Stimulated activated naive CD8-positive, alpha-beta T cell treated with anti-CD3 and anti-CD28 coated beads, Interleukin-15, amount 100 ng/mL, for 72 hours (primary cell): ENCODE measurements at places on chromosomes 2 and 18.

DNA sequence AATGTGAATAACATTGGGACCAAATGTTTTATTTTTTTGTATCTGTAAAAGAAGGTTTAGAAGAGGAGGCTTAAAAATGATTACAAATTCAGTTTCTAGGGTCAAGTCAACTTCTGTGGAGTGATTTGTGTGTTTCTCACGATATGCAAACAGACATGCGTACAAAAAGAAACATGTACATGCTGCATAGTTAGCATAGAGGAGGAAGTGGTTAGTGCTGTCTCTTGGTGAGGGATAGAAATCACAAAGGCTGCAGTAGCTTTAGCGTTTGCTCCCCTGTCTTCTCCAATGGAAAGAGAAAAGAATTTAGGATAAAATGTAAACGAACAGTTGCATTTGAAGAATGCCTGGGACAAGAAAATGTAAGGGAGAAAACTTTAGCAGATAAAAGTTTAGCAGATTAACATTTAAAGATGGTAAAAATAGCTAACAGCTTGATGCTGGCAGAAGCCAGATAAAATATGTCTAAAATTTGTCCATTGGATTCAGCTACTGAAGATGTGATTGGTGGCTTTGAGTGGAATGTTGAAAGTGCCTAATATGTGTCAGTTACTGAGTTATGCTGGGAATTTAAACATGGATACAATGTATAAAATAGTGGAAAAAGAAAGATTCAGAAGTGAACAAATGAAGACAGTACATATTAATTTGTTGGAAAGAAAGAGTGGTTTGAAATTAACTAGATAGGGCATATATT is 44.9 kb downstream of the MALT1 start:
- no peak for DNase-seq

DNA sequence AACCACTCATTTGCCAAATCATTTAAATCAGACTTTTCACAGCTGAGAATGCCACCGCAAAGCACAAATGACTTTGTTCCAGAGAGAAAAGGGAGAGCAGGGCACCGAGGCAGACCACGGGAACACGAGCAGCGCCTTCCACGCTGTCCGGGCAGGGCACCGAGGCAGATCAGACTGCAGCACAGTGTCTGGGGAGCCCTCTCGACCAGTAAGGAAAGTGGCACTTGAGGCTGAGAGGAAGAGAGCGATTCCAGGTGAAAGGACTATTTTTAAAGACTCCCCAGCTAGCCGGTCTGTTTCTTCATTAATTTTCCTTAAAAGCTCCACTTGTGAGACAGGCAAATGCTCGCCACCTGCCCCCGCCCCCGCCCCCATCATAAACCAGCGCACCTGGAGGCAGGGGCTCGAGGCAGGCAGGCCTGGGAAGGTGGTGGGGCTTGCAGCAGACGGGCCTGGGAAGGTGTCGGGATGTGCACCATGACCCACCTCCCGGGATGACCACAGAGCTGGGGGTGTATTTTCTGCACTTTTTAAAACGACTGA is 80.9 kb upstream of the CTDP1 start:
- DNase-seq, result no peak

DNA sequence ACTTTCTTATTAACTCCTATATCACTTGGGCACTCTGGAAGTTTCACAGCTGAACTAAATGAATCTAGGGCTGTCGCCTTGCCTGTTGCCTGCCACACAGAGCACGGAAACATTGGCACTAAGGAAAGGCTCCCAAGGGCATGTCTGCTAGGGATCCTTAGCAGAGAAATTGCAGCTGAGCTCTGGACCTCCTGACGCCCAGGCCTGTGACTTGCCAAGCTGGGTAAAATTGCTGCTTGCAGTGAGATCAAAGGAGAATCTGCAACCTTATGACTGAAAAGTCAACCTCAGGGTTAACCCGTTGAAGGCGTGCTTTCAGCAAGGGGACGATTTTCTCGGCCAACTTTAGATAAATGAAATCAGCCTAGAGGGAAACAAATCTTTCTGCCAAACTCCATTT is 189.8 kb downstream of the NCK2 start:
- peak; percentile 54 for DNase-seq

DNA sequence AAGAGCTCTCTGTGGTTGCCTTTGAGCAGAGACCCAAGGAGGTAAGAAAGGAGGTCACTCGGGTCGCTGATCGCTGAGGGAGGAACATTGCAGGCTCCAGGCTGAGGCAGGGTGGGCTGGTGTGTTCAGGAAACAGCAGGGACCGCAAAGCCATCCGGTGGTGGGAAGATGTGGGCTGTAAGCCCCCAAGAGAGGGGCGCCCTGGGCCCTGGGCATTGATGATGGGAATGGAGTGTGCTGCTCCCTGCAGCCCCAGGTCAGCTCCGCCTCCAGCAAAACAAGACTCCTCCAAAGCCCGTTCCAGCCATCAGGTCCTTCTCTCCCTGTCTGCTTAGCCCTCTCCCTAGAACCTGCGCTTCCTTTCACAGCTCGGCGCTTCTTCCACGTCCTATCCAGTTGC is 229.7 kb downstream of the KLHL29 start:
- DNase-seq, result no peak

DNA sequence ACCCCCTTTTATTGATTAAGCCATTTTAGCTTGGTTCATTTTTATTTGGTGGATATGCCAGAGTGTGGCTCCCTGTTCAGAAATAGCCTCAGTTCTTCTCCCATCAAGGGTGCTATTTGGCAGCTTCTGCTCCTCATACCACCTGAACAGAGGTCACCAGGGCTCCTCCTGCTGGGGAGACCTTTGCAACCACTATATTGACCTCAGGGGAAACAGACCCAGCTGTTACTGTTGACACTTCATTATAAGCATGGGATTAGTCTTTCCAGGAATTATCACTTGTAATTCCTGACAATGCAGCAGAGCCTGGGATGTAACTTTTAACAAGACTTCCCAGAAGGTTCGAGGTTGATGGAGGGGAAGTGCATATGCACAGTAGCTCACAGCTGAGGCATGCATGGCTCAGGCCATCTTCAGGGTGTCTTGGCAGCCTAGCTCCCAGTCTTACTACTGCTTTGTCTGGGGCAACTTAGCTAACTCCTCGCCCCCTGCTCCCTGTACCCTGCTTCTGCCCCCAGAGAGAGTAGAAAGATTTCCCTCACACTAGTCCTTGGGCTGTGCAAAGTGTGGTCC is 239.4 kb upstream of the SPRED2 start:
- no peak for DNase-seq

- DNase-seq, result peak; percentile 45
Measured at GRCh38 chr2:64338910-64339500, 115.0 kb upstream of the LGALSL start.

DNA sequence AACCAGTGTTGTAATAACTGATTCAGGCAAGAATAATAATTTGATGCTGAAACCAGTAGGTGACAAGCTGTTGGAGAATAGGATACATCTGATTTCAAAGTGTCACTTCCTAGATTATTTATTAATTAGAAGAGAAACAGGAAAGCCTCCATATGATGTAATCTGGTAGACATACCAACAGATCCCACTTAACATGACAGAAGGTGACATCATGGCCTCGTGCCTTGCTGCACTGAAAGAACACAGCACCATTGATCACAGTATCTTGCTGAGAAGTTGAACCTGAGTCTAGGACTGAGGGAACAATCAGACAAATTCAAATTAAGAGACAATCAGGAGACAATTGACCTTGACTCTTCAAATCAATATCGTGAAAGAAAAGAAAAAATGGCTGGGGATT is 131.6 kb upstream of the DLGAP1 start:
- no peak for DNase-seq

- DNase-seq, result no peak
Measured at GRCh38 chr2:156396126-156396525, 40.1 kb upstream of the GPD2 start.
